GM18507 (cell line): ENCODE measurements at places on chromosomes 11 and 22.

GRCh38 chr11:118305726-118306125, 1.2 kb downstream of the CD3E start:
- no peak for DNase-seq

GRCh38 chr11:106077609-106078455, at the start of gene AASDHPPT:
AASDHPPT (plus strand) TSS chr11:106077662; CDS start chr11:106077711, 49 bp downstream.
- no peak for DNase-seq

DNA sequence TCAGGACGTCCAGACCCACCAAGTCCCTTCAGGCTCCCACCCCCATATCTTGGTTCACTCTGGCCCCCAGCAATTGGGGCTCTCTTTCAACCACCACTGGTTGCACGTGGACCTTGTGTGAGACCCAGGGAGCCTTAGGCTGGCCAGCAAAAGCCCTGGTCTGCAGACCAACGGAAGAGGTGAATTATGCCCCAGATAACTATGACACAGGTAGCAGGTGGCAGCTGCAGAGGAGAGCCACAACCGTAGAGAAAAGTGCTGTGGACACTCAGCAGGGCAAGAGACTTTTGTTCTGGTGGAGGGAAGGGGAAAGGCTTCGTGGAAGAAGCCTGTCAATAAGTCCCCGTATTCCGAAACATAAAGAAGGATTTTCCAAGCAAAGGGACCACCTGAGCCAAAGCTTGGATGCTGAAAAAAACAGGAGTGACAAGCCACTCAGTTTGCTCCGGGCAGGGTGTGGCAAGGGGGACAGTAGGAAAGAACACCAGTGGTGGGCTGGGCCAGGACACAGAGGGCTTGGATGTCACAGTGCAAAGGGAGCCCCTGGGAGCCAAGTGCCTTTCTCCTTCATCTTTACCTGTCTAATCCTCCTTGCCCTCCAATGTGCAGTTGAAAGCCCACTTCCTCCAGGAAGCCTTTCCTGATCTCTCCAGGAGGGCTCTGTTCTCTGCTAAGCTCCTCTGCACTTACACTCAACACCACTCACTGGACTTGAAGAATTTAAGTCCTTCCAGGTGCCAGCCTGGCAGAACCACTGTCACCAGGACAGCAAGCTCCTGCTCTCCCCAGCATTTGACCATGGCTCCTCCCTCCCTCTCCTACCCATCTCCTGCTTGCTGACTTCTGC, 264.7 kb downstream of the BUD13 start:
- DNase-seq, result no peak

- DNase-seq, result no peak
Observed at GRCh38 chr11:3155691-3156258, 9.3 kb downstream of the OSBPL5 start.

DNA sequence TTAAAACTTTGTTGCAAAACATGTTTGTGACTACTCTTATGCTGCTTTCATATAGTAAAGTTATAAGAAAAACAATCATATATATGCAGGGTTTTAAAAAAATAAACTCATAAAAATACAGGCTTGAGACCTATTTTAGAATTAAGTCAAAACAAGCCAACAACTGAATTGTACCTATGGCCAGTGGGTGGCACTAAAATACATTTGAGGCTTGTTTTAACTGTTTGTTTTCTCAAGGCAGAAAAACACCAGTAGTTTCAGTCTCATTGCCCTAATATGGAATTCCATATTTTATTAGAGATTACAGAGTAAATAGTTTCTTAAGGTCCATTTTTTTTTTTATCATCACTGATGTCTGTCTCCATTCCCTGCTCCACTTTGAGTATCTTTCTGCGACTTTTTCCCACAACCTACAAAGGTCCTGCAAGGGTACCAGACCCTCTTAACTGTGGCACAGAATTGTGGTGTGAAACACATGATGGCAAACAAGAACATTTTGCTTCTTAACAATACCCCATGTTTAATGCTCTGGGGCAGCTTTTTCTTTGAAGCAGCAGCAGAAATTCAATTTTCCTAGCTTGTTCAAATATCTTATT, 8.5 kb upstream of the CCDC89 start:
- no peak for DNase-seq

DNA sequence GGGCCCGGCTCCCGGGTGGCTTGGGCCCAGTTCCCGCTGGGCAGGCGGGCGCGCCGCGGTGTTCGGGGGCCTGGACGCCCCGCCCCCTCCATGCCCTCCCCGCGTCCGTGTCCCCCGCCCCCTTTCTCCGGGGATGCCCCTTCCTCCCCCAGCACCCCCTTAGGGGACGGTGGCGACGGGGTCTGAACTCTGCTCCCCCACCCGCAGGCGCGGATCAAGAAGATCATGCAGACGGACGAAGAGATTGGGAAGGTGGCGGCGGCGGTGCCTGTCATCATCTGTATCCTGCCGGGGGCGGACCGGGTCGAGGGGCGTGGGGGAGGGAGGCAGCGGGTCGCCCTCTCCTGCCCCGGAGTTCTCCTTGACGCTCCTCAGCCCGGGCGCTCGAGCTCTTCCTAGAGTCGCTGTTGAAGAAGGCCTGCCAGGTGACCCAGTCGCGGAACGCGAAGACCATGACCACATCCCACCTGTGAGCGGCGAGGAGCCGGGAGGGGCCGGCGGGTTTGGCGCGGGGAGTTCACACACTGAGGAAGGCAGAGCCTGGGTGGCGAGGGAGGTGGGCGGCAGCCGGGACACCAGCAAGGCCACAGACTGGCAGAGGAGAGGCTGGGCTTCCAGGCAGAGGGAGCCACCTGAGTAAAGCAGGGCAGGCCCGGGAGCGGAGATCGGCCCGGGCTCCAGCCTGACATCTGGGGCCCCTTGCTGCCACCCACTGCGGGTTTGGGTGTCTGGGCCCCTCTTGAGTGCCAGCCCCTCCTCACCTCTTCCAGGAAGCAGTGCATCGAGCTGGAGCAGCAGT, 546 bp downstream of the DRAP1 start:
- no peak for DNase-seq

- DNase-seq, result no peak
Observed at GRCh38 chr11:84019571-84020194, 733.5 kb upstream of the CCDC90B start.

DNA sequence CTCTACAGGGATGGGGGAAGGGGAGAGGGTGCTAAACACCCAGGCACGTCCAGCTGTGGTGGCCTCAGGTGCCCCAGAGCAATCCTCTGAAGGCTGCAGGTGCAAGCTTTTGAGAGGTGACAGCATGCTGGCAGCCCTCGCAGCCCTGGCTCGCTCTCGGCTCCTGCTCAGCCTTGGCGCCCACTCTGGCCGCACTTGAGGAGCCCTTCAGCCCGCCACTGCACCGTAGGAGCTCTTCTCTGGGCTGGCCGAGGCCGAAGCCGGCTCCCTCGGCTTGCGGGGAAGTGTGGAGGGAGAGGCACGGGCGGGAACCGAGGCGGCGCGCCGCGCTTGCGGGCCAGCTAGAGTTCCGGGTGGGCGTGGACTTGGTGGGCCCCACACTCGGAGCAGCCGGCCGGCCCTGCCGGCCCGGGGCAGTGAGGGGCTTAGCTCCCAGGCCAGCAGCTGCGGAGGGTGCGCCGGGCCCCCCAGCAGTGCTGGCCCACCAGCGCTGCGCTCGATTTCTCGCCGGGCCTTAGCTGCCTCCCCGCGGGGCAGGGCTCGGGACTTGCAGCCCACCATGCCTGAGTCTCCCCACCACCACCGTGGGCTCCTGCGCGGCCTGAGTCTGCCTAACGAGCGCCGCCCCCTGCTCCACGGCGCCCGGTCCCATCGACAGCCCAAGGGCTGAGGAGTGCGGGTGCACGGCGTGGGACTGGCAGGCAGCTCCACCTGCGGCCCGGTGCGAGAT, 112.1 kb downstream of the TRIM29 start:
- DNase-seq, result no peak

GRCh38 chr11:9716275-9717039, 52.6 kb downstream of the SWAP70 start:
- no peak for DNase-seq

GRCh38 chr11:75851203-75851602, 36.2 kb downstream of the UVRAG start:
- DNase-seq, result no peak

DNA sequence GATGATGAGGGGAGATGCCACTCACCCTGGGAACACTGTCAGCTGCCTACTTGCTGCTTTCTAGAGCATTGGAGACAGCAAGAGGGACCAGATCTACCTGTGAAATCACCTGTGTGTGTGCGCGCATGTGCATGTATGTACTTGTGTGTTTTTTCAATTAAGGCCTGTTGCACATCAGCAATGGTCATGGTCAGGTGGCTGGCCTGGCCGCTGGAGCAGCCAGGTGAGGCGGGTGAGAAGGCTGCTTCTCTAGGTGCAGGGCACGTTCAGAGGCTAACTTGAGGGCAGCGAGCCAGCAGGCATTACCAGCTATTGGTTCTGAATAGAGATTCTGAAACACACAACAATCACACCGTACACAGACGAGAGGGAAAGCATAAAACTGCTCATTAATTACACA, 65.1 kb downstream of the PARVG start:
- DNase-seq, result no peak

DNA sequence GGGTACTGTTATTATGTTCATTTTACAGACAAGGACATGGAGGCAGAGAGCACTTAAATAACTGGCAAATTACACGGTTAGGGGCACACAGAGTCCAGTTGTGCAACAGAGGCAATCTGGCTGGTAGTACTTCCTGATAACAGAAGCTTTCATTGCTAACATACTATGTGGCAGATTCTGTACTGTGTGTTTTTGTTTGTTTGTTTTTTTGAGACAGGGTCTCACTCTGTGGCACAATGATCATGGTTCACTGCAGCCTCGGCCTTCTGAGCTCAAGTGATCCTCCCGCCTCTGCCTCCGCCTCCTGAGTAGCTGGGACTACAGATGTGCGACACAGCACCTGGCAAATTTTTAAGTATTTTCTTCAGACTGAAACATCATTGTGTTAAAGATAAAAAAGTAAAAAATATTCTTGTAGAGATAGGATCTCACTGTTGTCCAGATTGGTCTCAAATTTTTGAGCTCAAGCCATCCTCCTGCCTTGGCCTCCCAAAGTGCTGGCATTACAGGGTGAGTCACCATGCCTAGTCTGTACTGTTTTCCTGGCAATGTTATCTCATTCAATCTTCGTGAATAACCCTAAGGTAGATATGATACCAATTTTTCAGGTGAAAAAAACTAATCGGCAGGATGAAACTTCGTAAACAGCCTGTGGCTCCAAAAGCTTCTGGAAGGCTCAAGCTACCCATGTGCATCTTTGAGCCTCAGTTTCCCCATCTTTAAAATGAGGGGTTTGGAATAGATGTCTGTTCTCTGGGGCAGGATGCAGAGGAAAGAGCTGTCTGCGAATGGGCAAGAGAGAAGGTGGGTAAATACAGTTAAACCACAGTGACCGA, 921 bp upstream of the NUCB2 start:
- no peak for DNase-seq

DNA sequence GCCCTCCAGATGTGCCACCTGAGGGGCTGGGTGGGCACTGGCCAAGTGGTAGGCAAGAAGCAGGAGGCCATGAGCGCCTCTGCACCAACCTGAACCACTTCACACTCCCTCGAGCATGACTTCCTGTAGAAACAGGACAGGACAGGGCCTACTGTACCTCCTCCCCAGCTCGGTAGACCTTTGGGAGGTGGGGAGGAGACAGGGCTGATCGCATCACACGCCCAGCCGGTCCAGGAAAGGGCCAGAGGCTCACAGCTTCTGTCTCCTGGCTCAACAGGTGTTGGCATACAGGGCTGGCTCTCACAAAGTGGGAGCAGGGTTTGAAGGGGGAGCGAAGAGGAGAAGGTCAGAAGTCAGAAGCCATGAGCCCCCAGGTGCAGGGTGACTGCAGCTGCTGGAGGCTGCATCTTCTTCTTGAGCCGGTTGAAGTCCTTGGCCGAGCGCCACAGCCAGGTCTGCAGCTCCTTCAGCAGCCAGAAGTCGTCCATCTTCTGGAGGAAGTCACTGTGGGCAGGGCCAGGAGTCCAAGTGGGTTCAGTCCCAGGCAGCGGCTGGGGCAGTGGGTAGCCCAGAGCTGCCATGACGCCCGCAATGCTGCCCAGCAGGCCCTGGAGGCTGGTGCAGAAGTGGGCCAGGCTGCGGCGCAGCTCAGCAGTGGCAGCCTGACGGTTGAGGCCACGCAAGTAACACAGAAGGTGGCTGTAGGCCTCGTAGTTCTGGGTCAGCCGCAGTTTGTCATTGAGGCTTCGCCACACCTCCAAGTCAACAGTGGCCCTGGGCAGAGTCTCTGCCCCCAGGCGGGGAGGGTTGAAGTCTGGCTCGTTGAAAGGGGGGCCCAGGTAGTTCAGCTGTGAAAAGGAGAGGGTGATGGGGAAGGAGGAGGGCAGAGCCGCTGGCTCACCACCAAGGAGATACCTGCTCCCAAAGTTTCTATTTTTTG, 8.3 kb downstream of the CLCF1 start:
- DNase-seq, result no peak

- DNase-seq, result no peak
Observed at GRCh38 chr11:107257710-107258109, 199.9 kb downstream of the CWF19L2 start.

DNA sequence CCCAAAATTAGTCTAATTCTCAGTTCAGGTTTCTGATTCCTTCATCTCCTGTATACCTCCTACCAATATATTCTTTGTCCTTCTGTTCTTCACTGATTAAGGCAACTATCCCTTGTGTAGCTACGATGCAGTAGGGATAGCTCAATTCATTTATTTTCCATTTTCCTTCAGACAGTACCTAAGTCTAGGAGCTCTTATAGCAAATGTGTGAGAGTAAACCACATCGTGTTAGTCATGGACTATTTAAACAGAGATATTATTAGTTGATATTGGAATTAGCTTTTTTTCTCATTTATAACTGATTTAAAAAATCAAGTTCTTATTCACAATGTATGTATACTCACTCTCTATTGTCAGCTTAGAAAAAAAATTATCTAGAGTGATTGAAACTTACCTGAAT, 900.0 kb downstream of the JRKL start:
- DNase-seq, result no peak

DNA sequence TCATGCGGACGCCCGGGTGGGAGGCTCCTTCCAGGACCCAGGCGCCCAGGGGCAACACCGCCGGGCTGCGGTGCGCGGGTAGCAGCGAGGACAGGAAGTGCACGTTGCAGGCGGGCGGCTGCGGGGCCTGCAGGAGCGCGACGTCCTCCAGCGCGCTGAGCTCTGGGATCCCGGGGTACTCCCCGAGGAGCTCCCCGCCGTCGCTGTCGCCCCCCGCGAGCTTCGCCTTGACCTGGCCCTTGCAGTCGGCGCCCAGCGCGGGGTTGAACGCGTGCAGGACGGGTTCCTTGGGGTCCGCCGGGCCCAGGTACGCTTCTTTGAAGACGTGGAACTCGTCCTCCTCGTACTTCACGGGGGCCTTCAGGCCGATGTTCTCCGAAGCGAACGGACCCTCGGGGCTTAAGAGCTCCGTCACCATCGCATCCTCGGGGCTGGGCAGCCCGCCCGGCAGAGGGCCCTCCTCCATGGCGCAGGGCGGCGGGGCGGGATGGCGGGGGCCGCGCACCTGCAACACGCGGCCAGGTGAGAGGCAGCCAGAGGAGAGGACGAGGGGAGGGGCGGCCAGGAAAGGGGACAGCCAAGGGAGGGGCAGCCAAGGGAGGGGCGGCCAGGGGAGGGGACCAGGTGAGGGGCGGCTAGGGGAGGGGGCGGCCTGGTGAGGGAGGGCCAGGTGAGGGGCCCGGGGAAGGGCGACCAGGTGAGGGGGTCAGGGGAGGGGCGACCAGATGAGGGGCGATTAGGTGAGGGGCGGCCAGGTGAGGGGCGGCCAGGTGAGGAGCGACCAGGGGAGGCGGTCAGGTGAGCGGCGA, 921 bp downstream of the TESMIN start:
- DNase-seq, result no peak
